ENCODE measurements at places on chromosomes 16 and 17.
A peak's percentile ranks its signal among the peaks of the same experiment; 100 is the strongest.

DNA sequence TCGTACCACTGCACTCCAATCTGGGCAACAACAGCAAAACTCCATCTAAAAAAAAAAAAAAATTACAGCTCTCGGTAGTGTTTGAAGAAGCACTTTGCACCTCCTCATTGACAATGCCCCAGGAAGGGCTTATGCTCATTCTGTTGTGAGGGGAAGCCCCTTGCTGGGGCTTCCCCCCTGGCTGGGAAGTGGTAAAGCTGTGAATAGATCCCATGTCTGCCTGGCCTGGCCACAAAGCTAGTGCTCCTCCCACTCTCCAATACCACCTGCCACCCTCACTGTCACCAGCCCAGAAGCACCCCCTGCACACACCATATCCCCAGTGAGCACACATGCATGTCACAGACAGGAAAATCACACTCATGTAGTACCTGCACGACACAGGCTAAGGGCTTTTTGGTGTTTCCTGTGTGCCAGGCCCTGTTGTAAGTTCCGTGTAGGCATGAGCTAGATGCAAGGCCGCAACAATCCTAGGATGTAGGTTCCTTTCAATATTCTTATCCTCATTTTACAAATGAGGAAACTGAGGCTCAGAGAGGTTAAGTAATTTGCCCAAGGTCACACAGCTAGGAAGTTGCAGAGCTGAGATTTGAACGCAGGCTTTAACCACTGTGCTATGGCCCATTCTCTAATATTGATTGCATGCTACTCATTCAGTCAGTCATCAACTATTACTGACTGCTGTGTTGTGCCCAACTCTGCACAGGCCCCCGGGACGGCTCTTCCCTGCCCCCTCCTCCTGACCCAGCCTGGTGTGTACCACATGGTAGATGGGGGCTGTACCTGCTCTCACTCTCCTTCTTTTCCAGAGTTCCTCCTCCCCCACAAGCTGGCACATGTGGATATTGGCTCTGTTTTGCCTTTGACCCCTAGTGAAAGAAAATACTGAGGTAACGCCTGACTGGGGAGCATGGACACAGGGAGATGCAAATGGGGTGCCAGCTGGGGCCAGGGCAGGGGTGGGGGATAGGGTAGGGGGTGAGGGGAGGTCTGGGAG is 11.9 kb upstream of the COL1A1 start:
- DNase-seq: peak; percentile 41

- no peak for DNase-seq
Measured at GRCh38 chr16:57565461-57565860, 23.0 kb downstream of the ADGRG5 start.

DNA sequence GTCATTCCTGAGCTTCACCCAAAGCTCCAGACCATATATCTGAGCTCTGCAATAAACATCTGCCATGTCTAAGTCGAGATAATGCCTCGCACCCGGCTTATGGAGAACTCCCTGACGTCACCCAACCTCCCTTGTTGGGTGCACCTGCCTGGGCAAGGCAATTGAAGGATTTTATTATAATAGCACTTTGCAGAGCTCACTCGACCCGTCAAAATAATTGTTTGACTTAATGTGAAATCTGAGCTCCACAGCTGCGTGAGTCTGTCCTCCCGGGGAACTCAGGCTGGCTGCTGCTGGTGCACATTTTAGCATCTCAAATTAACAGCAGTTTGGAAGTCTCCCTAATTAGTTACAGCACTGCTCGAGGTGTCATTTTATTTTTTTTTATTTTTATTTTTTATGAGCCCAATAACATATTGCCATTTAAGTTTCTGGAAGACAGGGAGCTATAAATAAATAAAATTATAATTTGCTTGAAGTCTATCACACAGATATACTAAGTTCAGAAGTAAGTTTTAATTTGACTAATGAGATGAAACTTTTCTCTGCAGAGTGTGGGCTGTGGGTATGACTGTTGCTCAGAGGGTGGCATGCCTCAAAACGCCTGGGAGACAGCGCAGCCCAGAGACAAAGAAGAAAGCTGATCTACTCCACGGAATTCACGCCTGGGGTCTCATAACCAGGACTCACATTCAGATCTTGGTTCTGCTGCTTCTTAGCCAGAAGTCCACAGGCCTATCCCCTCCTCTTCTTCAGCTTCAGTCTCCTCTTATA is 401.4 kb upstream of the C16orf82 start:
- DNase-seq: no peak

DNA sequence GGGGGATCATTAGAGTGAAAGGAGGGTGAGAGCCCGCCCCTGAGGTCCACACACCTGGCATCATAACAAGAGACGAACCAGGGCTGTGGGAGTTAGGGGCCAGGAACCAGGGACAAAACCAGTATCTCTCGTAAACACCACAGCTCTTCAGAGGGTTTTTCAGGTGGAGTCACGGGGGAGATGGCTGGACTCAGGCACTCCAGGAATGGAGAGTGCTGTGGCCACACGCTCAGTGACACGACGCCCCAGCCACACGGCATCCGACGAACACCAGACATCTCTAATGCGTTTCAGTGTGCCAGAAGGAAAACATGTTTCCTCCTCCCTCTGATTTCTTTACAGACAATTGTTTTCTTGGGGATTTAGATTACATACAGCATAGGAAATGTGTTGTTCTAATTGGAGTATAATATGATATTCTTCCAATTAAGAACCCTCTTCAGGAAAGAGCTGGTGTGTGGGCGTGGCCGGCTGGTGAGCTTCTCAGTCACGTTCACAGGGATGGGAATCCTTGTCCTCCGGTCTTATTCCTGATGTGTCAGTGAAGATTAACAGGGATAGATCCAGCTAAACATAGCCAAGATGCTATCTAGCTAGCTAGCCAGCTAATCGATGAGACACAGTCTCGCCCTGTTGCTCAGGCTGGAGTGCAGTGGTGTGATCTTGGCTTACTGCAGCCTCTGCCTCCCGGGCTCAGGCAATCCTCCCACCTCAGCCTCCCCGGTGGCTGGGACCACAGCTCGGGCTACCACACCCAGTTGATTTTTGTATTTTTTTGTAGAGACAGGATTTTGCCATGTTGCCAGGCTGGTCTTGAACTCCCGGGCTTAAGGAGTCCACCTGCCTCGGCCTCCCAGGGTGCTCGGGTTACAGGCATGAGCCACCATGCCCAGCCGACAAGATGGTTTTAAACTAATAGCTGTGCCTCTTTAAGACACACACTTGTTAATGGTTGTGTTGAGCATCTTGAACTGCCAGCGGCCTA is 98.6 kb downstream of the BANP start:
- DNase-seq: no peak

- peak; percentile 77 for DNase-seq
Measured at GRCh38 chr17:48522031-48522653, 8.7 kb downstream of the HOXB1 start.

GRCh38 chr17:62882284-62882683 is 74.2 kb upstream of the MARCHF10 start:
- no peak for DNase-seq

Data from right hindlimb (tissue), 1 donor.